HL-60 (cell line): ENCODE measurements at places on chromosomes 11 and 22.

DNA sequence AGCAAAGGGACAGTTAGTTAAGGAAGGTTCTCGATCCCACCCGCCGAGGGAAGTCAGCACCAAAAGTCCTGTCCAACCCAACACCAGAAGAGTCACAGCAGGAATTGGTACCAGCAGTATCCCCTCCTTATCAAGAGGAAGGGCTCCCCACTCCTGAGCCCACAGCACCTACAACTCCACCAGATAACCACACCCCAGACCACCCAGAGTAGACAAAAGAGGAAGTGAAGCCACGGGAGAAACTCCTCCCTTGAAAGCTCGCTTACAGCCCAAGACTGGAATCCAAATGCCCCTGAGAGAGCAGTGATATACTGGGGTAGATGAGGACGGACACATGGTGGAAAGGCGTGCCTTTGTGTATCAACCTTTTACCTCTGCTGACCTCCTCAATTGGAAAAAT is 7.3 kb upstream of the CD5 start:
- DNase-seq = no peak

DNA sequence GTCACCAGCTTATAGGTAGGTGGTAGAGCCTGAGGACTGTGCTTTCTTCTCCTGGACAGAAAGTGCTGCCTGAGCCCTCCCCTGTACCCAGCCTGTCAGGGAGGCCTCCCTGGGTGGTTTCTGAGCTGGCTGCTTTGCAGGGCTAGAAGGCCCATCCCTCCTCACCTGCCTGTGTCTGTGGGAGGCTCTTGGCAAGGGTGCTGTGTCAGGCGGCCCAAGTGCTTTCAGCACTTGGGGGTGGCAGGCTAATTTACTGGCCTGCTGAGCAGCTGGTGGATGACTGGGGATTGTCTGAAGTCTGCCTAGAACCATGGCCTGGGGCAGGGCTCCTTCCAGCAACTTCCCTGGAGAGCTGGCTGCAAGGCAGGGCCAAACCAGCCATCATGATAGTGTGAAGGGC is 139.0 kb upstream of the NAV2 start:
- no peak for DNase-seq

DNA sequence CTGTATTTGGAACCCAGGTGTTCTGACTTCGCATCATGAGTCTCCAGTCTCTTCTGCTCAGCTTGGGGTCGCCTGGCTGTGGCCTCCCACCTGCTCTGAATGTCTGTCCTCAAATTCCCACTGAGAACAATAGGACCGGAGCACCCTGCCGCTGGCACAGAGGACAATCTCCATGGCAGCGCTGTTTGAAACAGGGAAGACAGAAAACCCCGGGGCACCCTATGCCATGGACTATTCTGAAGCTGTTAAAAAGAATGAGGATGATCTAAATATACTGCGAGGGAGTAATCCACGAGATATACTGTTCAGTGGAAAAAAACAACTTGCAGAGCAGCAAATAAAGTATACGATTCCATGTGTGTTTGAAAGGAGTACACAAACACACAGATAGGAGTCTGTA is 415.6 kb upstream of the NARS2 start:
- no peak for DNase-seq

DNA sequence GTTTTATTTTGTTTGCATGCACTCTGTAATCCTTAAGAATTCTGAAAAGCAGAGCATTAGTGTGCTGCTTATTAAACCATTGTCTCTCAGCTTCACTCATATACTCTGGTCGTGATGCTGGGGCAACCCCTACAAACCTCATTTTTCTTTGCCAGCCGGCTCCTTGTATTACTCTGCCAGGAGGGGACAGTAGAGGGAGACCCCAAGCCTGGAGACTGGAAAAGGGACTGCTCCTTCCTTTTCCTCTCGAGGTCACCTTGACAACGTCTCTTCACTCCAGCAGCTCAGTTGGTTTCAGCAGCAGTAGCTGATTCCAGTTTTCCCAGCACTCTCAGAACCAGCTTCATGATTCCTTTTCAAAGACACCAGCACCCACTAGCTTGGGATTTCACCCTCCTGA is 2.8 kb upstream of the JHY start:
- DNase-seq = no peak

DNA sequence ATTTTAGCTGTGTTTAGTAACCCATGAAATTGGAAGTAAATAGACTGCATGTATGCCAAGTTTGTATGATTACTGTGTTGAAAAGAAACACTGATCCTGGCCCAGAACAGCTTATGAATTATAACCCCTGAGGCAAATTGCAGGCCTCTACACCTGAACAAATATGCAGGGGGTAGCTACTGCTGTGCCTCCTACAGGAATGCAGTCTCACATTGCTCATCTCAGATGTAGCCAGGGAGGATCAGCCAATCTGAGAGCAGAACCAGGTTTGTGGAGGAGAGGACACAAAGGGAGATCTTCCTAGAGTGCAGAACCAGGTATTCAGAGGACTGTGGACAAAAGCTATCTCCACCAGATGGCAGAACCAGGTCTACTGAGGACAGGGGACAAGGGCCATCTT is 442.2 kb upstream of the DDI1 start:
- no peak for DNase-seq

DNA sequence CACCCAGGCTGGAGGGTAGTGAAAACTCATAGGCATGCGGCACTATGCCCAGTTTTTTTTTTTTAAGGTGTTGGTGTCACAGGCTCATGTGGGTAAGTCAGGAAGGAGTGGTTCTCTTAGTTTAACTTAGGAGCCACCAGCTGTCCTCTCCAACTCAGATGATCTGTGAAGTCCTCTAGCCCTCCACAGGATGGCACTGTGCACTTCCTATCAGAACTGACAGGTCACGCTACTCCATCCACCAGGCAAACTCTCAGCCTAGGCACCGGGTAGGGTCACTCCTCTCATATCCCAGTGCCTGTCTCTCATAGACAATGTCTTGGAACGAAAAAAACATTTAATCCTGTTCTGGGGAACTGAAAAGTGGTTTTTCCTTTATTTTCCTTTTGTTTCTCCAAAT is 16.5 kb downstream of the NAP1L4 start:
- DNase-seq = peak; percentile 48

- no peak for DNase-seq
These were observed 532.0 kb downstream of the NTM start for GRCh38 chr11:131902421-131902820.

- no peak for DNase-seq
These were observed 126.7 kb upstream of the MTMR2 start for GRCh38 chr11:96050435-96051182.

- no peak for DNase-seq
These were observed 88.8 kb downstream of the ABTB2 start for GRCh38 chr11:34268906-34269430.

GRCh38 chr11:100647861-100648260 is 39.2 kb upstream of the ARHGAP42 start:
- DNase-seq = no peak

DNA sequence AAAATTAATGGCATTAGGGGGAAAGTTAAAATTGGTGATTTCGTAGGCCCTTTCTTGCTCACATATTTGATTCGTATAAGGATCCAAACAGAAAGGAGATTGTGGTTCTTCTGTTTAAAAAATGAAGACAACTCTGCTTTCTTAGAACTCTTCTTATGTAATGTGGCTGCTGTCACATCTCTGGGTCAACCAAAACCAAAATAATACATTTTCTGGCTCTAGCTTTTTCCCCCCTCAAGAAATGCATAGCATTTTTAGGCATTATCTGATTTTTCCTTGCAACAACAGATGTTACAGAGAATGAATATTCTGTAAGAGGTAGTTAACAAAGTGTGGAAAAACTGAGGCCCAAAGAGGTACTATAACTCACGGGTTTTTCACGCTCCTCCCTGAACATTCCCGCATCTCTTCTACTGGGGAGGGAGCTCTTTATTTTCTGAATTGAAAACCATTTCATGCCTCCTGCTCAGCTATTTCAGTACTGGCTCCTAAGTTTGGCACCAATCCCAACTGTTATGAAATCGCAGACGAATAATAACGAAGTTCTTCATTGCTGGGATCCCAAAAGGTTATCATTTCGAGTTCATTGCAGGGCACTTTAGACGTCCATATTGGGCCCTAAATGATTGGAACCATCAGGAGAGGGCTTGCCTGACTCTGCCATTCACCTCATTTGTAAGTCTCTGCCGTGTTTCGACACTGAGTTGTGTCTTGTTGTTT is 17.1 kb downstream of the GRAP2 start:
- DNase-seq = no peak

- no peak for DNase-seq
These were observed 9.9 kb downstream of the PRR5 start for GRCh38 chr22:44711690-44712555.
